Activated CD8-positive, alpha-beta memory T cell treated with anti-CD3 and anti-CD28 coated beads for 1 hour (primary cell): ENCODE measurements at places on chromosomes 7 and 10.

DNA sequence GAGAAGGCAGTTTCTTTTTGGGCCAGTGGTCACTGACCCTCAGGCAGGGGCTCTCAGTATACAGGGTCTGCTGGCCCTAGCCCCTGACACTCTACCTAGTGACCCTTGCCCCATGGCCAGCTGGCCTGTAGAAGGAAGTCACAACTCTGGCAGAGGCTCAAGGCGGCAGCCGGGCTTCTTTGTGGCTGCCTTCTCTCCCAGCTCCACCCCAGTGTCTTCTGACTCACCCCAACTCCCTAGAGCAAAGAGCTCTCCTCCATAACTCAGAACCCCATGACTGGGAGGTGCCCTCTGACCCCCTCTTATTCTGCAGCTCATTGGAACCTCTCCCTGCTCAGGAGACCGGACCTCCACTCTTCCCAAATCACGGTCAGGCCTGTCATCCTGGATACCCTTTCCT, 358.2 kb downstream of the FGFR2 start:
- DNase-seq: no peak

DNA sequence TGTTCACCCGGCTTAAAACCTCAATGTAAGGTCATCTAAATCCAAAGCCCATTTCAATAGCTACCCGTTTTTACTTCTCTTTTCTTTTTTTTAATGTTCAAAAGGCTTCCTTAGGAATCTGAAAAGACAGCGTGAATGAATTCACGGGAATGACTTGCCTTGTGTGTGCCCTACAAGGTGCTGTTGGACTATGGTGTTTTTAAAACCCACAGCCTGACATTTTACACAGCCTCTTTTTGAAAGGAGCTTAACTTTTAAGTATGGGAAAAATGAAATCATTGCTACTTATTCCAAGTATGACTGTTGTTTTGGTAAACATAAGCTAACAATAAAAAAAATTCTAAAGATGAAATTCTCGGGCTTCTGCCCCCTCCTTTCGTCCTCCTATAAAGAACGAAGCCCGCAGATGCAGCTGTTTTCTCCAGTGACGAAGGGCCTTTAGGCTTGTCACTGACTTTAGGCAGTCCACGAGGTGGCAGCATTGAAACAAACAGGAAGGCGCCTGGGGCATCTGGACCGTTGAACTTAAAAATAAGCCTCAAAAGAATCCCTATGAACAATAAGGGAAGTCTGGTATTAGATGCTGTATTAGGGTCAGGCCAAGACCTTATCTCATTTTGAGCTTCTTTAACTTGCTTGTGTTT, 141.3 kb downstream of the NRP1 start:
- DNase-seq: peak; percentile 38

GRCh38 chr7:121182902-121183301, 145.9 kb upstream of the WNT16 start:
- no peak for DNase-seq

- no peak for DNase-seq
Observed at GRCh38 chr7:12389089-12389700, 14.5 kb downstream of the VWDE start.

GRCh38 chr10:3554121-3554522, 230.9 kb downstream of the KLF6 start:
- no peak for DNase-seq

DNA sequence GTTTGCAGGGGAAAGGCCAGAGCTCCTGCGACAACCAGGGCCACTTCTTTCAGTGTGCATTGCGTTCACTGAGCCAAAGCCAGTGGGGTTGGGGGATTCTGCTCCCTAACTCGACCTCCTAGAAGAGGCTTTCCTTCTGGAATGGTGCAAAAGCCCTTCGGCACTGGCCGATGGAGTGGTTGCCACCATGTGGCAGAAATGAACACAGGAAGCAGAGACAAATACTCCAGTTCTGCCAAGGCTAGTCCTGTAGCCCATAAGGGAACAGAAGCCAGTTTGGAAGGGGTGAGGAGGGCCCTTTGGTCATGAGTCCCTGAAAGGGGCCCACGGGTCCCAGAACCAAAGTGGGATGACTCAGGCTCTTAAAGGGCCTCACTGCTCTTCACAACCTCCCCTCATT, 29.7 kb upstream of the ACSL5 start:
- no peak for DNase-seq
